GM13976 (cell line): ENCODE measurements at places on chromosomes 5 and 9.
A peak's percentile ranks its signal among the peaks of the same experiment; 100 is the strongest.

DNA sequence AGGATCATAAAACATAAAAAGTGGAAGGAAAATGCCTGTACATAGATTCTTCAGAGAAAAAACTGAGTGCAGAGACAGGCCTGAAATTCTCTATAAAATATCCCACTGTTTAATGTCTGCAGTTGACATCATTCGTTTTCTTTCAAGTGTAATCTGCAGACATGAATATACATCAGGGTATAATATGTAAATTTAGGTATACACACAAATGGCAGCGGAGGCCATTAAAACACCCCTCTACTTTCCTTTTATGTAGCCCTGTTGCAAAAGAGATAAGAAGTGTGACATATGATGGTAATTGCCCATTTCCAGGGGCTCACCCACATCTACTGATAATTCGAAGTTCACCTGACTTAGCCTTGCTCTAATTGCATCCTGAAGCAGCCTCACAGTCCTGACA is 164.3 kb downstream of the SLC24A2 start:
- DNase-seq: no peak

GRCh38 chr5:109690975-109691574 is 1.3 kb downstream of the MAN2A1 start:
- DNase-seq: peak; percentile 49

DNA sequence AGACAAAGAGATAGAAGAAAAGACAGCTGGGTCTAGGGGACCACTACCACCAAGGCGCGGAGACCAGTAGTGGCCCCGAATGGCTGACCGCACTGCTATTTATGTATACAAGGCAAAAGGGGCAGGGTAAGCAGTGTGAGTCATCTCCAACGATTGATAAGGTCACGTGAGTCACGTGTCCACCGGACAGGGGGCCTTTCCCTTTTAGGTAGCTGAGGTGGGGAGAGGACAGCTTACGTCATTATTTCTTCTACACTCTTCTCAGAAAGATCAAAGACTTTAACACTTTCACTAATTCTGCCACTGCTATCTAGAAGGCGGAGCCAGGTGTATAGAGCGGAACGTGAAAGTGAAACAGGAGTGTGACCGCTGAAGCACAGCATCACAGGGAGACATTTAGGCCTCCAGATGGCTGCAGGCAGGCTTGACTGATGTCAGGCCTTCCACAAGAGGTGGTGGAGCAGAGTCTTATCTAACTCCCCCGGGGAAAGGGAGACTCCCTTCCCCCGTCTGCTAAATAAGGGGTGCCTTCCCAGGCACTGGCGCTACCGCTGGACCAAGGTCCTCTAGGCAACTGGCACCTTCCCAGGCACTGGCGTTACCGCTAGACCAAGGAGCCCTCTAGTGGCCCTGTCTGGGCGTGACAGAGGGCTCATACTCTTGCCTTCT is 6.1 kb upstream of the PRR16 start:
- peak; percentile 42 for DNase-seq

- no peak for DNase-seq
These were observed 104.3 kb downstream of the CEMIP2 start for GRCh38 chr9:71663931-71664459.

DNA sequence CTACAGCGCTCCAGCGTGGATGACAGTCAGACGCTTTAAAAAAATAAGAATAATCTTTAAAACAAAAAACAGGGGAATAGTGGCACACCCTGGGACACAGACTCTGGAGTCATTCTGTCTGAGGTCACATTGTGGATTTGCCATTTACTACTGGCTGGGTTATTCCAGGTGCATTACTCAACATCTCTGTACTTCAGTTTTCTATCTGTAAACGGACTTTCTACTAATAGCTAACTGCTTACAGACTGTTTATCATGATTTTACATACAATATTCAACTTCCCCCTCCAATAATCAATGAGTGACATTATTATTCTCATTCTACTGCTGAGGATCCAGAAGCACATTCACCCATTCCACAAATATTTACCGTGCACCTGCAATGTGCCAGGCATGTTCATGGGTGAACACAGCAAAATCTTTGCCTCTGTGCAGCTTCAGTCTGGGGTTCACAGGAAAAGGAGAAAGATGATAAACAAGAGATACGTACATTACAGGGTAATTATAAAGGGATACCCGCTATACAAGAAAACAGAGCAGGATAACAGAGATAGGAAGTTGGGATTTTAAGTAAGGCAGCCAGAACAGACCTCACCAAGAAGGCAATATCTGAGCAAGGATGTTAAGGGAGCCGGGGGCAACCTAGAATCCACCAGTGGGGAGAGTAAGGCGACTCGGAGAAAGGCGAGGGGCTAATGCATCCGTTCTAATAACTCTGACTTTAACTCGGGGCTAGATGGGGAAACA is 984 bp upstream of the RAD23B start:
- no peak for DNase-seq

DNA sequence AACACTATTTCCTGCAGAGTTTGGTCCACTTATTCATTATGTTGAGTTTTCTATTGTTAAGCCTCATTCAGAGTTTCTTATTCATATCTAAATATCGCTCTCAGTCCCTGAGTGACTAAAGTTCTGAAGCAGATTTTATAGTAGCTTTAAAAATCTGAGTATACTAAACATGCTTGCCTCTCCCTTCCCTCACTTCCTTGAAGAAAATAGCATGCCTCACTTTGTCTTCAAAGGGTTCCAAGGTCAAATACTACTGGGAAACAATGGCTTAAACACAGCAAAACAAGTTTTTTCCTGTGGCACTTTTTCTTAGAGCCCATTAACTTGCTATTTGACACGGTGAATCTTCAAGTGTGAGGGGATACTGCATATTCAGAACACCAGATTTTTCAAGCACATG is 41.1 kb upstream of the DAB2 start:
- DNase-seq: no peak

- DNase-seq: no peak
These were observed 51.8 kb downstream of the NDST1 start for GRCh38 chr5:150559701-150560100.

DNA sequence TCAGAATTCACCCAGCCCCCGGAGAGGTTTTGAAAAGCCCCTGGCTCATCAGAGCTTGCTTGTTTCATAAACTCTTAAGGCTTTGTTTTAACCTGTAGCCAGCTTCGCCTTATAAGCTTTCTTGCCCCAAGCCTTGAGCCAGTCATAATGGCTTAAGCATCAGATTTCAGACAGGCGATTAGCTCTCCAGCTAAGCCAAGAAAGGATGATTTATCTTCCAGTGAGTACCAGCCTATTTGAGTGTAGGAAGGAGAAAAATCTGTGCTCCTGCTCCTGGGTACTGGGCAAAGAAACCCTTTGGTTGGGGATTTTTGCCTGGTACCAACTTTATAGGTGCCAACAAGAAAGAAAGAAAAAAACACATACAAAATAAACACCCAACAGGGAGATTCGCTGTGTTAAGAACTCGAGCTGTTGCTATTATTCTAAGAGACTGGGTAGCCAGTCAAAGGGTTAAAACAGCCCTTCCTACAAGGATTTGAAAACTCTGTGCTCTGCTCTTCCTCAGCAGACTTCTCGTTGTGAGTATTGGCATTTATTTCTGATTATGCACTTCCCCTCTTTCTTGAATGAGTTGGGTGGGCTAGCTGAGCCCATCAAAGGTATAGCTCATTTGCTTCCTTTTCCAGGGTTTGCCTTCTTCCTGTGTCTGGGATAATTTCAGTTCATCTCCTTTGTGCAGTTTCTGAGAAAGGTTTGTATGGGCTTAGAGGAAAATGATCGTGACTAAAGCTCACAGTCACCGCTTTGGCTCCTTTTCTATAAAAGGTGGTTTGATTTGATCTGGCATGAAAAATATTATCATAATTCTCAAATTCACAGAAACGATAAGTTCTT is 157.2 kb upstream of the DMRT1 start:
- DNase-seq: no peak

DNA sequence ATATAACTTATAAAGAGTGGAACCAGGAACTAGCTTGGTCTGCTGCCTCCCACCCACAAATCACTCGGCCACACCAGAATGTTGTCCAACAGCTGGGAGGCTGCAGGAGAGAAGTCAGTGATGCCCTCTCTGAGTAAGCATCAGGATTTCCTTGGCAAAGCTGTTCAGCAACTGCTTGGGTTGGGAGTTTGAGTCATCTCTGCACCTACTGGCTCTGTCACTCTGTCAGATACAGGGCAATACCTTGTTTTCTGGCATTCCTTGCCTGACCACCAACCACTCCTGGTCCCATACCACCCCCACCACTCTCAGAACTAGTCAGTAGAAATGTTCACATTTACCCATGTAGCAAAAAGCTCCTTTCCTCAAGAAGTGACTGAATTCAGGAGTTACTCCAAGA is 36.8 kb upstream of the GCNT4 start:
- no peak for DNase-seq

GRCh38 chr9:24502206-24502937 is 43.3 kb downstream of the IZUMO3 start:
- no peak for DNase-seq

GRCh38 chr9:127121628-127122175 is 733 bp downstream of the ANGPTL2 start:
- no peak for DNase-seq

GRCh38 chr5:21701317-21701716 is 1151.8 kb downstream of the CDH12 start:
- no peak for DNase-seq
